ENCODE measurements at places on chromosomes 1 and 21.
A peak's percentile ranks its signal among the peaks of the same experiment; 100 is the strongest.

- DNase-seq, result no peak
Observed at GRCh38 chr1:51439895-51440294, 79.2 kb downstream of the EPS15 start.

- peak; percentile 6 for DNase-seq
Observed at GRCh38 chr1:53586765-53587164, 127.6 kb downstream of the DMRTB1 start.

GRCh38 chr1:61173118-61173517 lies 90.8 kb downstream of the NFIA start:
- DNase-seq, result no peak

- no peak for DNase-seq
Observed at GRCh38 chr1:23607944-23608343, 48.6 kb upstream of the ID3 start.

GRCh38 chr1:17371896-17372295 lies at the start of gene PADI6:
Gene PADI6, plus strand, starts transcription at chr1:17372196. Its CDS starts 50 bp downstream, at chr1:17372246.
- DNase-seq, result no peak

GRCh38 chr1:184110272-184111204 lies 59.0 kb downstream of the TSEN15 start:
- no peak for DNase-seq

- no peak for DNase-seq
Observed at GRCh38 chr1:162141281-162142054, 72.0 kb downstream of the NOS1AP start.

DNA sequence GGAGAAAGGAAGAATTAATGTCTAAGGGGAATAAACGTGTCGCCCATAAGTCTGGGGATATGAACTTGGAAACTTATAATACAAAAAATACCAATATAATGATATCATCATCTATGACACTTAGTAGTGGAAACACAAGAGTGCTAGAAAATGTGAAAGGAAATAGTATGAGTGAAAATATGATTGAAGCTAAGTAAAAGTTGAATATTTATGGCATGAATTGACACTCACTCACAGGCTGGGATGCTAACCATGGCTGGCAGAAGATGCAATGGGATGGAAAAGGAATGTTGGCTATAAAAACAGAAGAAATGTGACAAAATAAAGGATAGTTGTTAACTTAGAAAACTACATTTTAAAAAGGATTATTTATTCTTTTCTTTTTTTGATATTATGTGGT lies 120.1 kb downstream of the XPR1 start:
- DNase-seq, result no peak

DNA sequence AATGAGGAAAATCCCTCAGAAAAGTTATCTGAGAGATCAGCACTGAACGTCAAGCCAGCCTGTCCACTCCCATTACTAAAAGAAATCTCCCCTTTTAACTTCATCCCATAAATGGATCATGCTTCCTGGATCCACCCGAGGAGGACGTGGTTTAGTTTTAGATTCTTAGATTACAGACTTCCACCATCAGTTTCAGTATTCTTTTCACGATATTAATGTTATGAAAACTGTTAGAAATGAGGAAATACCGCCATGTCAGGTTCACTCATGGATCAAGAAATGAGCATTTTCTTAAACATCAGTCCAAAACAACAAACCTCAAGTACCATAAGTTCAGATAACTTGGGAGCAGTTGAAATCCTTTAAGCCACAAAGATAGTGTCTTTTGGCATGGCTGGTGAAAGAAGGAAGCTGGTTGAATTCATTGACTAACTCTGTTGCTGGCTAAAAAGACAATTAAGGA lies 49.8 kb downstream of the NFIA start:
- DNase-seq, result no peak

- no peak for DNase-seq
Observed at GRCh38 chr1:172043900-172044299, 202.6 kb downstream of the DNM3 start.
